Fibroblast of villous mesenchyme (primary cell): ENCODE measurements at places on chromosomes 2 and 18. TPM values are rescaled to one million over a fixed set of nuclear protein-coding genes. Genes with fewer than 3 reads are reported as not detected.
A peak's percentile ranks its signal among the peaks of the same experiment; 100 is the strongest.

- no peak for DNase-seq
These were observed 834.3 kb downstream of the CPS1 start for GRCh38 chr2:211390536-211391188.

Gene PLCL1
- total RNA-seq, result 0.43 and 0.64 TPM in 2 replicates

- DNase-seq, result no peak
These were observed 92.2 kb downstream of the ALPK2 start for GRCh38 chr18:58536534-58537271.

Gene VWA3B
- not detected in 2 replicates for total RNA-seq

DNA sequence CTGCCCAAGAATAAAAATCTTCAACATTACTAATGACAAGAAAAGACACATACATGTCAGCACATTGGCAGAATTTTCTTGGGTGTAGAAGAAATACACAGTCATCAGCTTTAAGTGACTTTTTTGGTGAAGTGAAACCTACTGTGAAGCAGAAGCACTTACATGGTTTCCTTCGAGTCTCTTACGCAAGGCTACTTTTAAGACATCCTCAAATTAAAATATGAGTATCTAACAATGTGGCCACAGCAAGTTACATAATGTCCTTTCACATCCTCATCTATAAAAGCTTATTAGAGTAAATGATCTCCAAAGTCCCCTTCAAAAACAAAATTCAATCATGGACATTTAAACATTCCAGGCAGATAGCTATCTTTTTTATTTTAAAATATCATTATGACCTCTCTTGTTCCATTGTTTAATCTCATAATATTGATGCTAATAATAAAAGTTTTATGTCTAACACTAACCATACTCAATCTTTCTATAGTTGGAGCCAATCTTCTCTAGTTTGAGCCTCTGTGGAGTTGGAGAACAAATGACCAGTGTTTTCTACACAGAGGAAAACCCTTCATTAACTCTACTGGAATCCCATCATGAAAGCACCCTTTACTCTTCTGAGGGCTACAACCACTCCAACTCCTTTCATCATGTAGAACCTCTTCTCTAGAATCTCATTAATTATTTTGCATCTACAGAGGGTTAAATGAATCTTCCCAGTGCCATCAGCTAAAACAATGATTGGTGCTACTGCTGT is 182.2 kb upstream of the ZFP36L2 start:
- peak; percentile 49 for DNase-seq

DNA sequence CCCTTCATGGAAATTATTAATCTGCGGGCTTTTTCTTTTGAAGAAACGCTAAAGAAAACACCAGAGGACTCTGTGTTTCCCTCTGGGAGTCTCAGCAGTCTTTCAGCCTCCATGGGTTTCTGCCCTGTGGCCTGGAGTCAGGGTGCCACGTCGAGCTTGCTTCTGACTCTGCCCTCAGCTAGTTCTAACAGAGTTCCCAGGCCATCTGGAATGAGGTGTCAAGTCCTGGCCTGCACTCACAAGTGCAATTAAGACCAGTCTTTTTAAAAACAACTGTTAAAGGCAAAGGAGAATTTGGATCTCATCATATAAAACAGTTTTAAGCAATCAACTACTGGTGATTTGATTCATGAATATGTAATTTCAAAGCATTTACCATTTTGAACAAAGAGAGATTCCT is 157.3 kb downstream of the RHBDD1 start:
- DNase-seq, result no peak

Gene KIF1A
- not detected in 2 replicates for total RNA-seq

DNA sequence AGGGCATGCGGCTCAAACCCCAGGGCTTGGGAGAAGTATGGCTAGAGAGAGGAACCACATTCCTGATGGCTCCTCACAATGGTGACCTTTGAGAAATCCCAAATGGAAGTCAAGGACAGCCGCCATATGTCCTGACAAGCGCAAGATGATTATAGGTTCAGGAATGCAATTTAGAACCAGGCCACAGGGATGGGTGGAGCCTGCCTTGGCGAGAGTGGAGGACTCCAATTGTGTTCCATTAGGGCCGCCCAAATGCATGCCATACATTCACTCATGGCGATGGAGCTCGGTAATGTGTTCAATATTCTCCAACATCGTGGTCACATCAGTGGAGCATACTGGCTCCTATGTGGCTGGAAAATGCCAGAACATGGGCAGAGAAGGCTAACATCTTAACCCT is 662.9 kb upstream of the ID2 start:
- DNase-seq, result no peak

DNA sequence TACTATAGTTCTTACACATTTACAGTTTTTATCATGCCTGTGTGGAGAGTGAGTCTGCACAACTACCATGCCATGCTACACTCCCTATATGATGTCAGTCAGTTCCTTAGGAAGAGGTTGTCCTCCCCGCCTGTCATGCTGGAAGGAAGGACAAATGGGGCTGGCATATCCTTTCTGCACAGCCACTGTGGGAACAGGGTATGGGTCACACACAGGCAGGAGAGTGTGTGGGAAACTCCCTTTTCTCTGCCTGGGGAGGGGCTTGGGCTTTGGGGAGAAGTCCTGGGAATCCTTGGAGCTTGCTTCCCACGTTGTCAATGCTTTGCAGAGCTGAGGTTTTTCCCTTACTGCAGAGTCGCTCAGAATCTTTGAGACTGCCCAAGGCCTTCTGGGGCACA is 232.1 kb downstream of the PRKCE start:
- no peak for DNase-seq

- no peak for DNase-seq
These were observed 7.5 kb upstream of the RNF144A start for GRCh38 chr2:6909431-6910385.

Gene LINC00305
- not detected in 2 replicates for total RNA-seq

Gene DCDC2C
- total RNA-seq, result not detected in 2 replicates

DNA sequence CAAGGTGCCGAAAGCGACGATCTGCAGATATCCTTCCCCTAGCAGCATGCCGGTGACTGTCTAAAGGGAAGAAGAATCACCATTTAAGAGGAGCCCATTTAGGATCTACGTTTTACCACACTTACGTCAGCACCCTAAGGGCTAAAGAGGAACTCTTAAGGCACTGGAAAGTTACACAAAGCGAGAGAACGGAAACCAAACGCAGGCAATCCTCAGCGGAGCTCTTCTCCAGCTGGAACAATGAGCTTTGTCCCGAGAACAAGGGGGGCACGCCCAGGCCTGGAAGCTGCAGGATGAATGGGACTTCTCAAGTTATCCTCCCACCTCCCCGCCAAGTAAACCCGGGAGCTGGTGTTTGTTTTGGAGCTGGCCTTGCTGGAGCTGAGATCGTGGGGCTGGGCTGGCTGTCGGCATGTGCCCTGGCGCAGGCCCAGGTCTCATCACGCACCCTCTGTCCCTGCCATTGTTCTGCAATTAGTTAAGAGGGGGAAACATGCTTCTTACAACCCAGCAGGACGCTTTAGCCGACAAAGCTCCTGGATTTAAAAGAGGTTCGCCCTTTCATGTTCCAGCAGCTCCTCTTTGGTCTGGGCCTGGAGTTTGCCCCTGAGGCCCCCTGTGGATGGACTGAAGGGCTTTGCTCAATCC is 36.4 kb downstream of the PXDN start:
- DNase-seq, result peak; percentile 88

Gene NEU2
- not detected in 2 replicates for total RNA-seq

- DNase-seq, result no peak
These were observed 9.6 kb upstream of the FAHD2A start for GRCh38 chr2:95392730-95393455.

DNA sequence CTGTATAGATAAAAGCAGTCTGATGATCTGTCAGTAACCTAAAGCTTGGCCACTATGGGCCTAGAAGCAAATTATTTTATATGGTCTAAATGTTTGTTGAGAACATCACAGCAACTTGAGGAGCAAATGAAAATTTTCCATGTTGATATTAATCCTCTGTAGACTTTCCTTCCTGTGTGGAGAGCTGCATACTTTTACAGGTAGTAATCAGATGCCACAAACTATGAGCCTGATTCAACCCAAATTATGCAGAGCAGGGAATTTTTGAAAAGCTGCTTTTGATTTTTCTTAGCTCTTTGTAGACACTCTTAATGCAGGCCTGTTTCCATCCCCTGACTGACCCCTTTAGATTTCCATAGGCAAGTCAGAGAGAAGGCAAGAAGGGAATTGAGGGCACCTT is 17.3 kb downstream of the PAX3 start:
- no peak for DNase-seq

- DNase-seq, result peak; percentile 89
These were observed 94.5 kb downstream of the COPS8 start for GRCh38 chr2:237180187-237180586.

GRCh38 chr18:41324934-41325333 is 630.1 kb upstream of the PIK3C3 start:
- peak; percentile 3 for DNase-seq

DNA sequence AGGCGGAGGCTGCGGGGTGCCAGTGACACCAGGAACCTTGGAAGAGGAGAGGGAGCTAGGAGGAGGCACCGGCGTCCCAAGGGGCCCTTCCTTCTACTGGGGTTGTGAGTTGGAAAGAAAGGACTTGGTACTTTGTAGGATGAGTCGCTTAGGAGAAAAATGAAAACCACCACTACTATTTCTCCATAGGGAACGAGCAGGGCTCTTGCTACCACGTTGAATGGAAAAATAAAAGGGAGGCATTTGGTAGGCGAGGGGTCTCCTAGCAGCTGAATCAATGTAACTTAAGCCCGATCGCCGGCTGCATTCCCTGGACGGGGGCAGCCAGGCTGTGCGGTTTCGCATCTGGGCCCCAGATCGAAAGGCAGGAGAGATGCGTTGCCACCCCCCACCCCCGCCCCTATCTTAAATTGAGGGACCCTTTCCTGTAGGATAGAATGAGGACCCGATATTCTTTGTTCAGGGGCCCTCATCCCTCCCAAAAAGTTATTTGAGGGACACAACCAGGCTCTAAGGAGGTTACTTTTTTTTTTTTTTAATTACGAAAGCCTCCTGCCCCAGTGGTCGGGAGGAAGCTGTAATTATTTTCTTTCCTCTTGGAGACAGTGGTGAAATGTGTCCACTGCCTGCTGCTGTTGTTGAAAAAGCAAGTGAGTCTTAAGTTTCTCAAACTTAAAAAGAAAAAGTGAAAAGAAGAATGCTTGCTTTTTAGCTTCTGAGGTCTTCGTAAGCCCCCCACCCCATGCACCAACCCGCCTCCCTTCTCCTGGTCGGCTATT is 1.3 kb downstream of the IGFBP2 start:
- DNase-seq, result no peak

DNA sequence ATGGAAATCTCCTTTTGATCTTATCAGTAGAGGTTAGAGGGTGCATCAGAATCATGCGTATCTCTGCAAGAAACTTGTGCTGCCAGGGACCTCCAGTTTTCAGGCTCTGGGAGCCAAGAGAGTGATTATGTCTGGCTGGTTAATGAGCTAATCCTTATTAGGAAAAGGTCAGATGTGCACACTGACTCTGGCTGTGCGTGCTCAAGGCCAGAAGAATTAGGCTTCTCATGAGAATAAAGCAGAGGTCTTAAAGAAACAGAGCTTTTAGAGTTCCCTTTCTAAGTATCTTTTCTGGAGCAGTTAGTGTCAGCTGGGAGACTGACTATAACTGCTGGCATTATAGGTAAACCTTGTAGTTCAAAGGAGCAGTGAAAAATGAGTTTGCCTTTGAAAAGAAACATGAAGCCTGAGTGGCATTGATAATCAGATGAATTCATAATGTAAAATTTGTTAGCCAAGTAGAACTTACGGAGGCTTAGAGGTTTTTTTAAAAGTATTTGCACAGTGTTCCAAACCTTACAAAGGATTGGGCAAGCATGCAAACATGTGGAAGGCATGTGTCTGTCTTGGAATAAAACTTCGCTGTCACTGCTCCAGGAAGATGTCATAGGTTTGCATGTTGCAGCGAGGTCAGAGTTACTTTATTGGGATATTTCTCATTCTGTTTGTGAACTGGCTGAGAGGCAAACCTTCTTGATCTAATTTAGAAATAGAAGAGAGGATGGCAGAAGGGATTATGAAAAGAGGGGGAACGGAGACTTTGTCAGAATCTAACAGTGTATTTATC is 151.7 kb downstream of the ARHGAP28 start:
- peak; percentile 38 for DNase-seq

DNA sequence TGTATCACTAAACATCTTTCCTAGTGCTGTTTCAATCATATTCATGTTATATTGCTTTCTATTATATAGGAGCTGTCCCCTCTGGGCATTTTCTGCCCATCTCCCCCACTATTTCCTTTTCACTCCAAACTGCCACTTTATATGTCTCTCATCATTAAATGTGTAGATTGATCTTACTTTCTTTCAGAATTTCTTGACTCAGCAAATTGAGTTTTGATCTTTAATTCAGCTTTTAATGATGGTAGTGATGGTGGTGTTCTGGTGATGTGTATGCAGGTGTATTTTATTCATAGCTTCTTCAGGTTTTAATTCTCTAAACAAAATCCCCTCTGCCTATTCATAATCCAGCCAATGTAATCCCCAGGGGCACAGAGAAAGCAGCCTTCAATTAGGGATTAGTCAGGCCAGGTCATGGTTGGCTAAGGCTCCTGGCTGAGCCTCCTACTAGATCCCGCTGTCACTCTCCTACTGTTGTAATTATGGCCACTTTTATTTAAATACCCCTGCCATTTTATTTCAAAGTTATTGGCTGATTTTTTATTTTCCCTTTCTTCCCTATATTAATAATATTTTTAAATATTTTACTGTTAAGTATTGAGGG is 325.4 kb downstream of the SPAG16 start:
- DNase-seq, result no peak

GRCh38 chr2:190636361-190636760 is 12.5 kb upstream of the NAB1 start:
- peak; percentile 74 for DNase-seq

- DNase-seq, result peak; percentile 77
These were observed 71.2 kb downstream of the MBP start for GRCh38 chr18:77061281-77061945.

DNA sequence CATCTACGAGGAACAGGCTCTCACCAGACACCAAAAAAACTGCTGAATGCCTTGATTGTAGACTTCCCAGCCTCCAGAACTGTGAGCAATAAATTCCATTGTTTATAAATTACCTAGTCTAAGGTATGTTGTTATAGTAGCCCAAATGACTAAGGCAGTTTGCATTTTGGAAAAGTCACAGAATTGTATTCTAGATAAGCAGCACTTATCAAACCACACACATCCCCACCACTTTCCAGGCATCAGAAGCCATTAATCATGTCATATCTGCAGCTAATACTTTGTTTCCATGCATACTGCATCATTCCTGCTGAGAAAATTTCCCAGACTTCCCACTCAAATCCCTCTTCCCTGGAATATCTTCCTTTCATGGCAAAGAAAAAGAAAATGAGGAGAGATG is 187.2 kb downstream of the INO80D start:
- DNase-seq, result no peak

- no peak for DNase-seq
These were observed 156.1 kb downstream of the HAUS1 start for GRCh38 chr18:46260016-46260878.

Gene EVX2
- total RNA-seq, result under 0.01 TPM in 1 of 2 replicates, not detected in the other

GRCh38 chr2:33094303-33094702 is 147.6 kb downstream of the LTBP1 start:
- no peak for DNase-seq

Gene MC2R
- not detected in 2 replicates for total RNA-seq
